Left lung (tissue), 14 donors: ENCODE measurements at places on chromosomes 5 and 9. TPM values are rescaled to one million over a fixed set of nuclear protein-coding genes. Genes with fewer than 3 reads are reported as not detected.

- DNase-seq, result no peak
Observed at GRCh38 chr5:64923151-64923685, 154.5 kb downstream of the CWC27 start.

Gene RNF208
- 6.0 TPM for polyA plus RNA-seq

- no peak for DNase-seq
Observed at GRCh38 chr5:82314964-82315758, 37.0 kb upstream of the RPS23 start.

DNA sequence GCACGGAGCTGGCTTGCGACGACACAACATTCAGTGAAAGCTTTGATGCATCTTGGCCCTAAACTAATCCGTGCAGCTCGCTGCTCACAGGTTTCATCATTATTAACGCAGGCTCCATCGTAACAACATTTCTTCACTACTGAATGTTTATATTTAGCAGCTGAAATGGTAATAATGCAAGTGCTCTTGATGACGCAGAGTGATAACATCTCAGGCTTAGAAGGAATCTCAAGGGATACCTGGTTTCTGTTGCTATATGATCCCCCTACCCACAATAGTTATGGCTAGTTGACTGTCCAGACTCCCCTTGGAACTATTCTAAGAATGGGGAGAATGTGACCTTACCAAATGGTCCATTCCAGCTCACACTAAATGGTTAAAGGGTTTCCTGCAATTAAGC lies 36.2 kb downstream of the C5 start:
- DNase-seq, result no peak

DNA sequence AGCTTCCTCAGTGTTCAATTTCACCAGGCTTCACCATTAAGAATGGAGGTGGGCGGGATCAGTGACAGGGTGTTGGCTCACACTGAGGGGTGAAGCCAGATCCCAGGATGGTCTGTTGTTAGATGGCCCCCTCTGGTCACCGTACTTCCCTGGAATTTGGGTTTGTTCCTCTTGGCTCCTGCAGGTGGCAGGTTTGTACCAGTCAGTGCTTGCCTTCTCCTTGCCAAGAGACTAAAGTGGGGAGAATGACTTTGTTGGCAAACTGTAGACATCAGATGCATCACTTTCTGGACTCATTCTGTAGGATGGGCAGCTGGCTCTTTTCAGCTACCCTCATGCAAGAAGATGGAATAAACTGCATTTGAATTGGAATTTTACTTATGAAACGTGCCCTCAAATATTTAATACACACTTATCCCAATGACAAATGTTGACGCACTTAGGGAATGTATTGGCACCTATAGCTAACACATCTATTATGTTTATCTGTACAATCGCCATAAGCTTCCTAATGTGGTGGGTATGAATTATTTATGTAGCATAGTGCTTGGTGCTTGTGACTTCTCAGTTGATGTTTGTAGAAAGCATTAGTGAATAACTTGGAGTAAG lies 31.4 kb upstream of the ANKRD55 start:
- no peak for DNase-seq

- DNase-seq, result no peak
Observed at GRCh38 chr5:107325866-107326265, 344.9 kb downstream of the EFNA5 start.

- no peak for DNase-seq
Observed at GRCh38 chr9:104604801-104605200, 626 bp downstream of the OR13C2 start.

DNA sequence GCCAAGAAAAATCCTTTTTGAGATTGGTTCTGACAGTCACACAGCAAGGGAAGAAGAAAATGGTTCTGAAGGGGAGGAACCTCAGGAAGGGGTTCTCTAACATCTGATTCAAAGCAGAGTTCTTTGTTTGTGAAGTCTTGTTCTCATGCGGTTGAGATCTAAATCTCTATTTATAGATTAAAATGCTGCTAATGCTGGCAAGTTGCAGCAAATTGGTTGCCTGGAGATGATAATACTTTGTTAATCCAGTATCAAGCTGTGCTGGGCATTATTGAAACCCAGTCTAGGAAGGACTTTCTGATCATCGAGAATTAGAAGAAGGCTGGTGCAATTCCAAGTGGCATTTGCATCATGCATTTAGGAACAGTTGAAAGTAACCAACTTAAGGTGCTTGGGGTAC lies 34.0 kb upstream of the SLC28A3 start:
- DNase-seq, result no peak

DNA sequence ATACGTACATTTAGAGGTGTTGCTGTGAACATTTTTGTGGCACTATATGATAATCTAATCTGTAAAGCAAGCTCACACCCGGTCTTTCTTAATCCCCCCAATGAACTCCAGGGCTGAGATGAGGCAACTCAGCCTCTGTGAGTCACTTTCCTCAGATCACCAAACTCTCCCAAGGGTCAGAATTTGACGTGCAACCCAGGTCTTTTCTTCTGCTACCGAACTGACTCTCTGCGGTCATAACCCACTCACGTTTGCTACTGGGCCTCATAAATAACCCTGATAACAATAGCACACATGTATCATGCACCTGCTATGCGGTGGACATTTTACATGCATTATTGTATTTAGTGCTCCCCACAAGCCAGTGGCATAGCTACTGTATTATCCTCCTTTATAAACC lies 153.1 kb downstream of the DROSHA start:
- no peak for DNase-seq

GRCh38 chr9:129962451-129962864 lies 80.5 kb downstream of the FNBP1 start:
- no peak for DNase-seq

GRCh38 chr5:67731886-67732285 lies 483.7 kb upstream of the PIK3R1 start:
- peak; percentile 64 for DNase-seq

DNA sequence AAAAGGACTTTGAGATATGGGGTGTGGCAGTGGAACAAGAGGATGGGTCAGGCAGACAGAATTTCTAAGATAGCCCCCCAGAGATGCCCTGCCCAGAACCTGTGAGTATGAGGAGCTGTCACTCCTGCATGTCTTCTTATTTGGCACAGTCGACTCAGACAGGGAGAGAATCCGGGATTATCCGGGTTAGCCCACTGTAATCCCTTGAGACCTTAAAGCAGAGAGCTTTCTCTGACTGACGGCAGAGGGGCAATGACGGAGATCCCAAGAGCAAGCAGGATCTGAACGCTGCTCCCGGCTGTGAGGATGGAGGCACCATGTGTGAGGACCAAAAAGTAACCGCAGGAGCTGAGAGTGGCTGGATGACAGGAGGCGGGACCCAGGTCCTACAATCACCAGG lies 8.8 kb upstream of the NHP2 start:
- DNase-seq, result no peak

Gene ACTL7B
- polyA plus RNA-seq, result not detected

Gene PCAT7
- polyA plus RNA-seq, result 1.1 TPM

- DNase-seq, result no peak
Observed at GRCh38 chr5:85225388-85225787, 840.7 kb upstream of the EDIL3 start.

DNA sequence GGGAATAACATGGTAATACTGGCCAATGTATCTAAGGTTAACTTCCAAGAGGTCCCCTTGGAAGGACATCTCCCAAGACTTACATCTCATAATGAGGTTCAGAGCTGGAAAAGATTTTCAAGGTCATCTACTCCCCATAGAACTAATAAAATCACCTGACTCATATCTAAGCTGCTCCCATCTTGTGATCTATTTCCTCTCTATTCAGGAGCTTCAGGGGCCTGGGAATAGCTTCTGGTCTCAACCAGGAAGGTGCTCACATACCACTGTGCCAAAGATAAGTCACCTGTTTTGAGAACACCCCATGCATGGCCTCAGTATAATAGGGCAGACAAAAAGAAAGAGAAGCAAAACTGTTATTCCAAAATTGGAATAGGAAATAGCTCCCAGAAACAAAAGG lies 74.2 kb downstream of the OXCT1 start:
- DNase-seq, result no peak

GRCh38 chr9:132163457-132163875 lies 1.6 kb downstream of the NTNG2 start:
- DNase-seq, result no peak

Gene HSPA9
- 213 TPM for polyA plus RNA-seq

Gene FBP2
- 2.6 TPM for polyA plus RNA-seq

DNA sequence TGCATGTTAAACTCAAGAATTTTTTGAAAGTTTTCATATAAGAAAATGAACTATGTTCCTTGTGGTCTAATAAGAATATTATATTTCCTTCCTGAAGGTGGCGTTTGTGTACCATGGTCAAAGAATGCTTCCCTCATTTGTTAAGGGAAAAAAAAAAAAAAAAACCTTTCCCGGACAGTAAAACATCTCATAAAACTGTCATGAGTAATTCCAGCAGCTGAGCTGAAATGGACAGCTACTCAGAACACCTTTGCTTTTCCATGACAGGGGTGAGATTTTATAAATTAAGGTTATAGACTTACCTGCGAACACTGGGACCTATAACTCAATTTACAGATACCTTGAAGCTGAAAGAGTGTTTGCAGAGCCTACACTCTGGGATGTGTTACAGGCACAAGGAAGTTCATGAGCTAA lies 113.2 kb upstream of the RANBP3L start:
- DNase-seq, result no peak

GRCh38 chr5:62289813-62290212 lies 16.2 kb upstream of the KIF2A start:
- no peak for DNase-seq

- DNase-seq, result no peak
Observed at GRCh38 chr5:33146881-33147280, 293.9 kb upstream of the TARS1 start.

DNA sequence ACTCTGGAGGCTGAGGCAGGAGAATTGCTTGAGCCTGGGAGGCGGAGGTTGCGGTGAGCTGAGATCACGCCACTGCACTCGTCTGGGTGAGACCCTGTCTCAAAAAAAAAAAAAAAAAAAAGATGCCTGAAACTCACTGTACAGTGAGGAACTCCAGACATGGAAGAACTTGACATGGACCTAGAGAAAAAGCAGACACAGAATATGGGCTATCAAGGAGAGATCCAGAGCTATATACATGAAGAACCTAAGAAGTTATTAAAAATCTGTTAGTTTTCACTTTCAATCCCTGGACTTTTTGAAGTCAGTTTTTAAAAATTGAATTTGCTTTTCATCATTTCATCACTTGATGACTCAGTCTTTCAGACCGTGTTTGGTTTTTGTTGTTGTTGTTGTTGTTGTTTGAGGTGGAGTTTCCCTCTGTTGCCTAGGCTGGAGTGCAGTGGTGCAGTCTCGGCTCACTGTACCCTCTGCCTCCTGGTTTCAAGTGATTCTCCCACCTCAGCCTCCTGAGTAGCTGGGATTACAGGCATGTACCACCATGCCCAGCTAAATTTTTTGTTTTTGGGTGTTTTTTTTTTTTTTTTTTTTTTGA lies 20.3 kb downstream of the PAIP2 start:
- DNase-seq, result no peak

DNA sequence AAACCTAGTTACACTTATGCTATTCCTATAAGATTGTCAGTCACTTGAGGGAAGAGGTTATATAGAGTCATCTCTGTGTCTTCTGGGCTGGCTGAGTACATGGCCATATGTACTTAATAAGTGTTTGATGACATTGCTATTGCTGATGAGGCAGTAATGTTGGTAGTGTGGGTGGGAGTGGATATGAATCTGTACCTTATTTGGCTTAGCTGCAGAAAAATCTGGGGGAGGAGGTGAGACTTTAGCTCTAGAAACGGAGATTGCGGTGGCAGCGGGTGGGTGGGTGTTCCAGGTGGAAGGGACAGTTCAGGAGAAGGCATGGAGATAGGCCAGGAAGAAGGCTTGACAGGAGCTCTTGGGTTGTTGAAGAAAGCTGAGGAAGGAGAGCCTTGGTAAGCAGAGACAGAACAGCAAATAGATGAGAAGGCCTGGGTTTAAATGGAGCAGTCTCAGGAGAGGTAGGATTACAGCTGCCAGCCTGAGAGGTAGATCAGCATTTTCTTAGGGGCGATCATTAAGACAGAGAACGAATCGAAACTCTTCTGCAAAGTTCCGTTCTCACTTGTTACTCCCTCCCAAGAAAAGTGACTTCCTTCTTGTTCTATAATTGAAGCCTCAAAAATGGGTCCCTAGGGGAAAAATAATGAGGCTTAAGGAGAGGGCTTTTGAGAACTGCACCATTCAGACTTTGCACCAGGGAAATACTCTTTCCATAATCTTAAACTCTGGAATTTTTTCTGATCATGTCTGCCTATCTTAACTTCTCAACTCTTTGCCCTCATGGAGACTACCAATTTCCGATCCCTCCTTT lies 160.5 kb downstream of the UNC13B start:
- no peak for DNase-seq

Gene PCDHGB3
- 2.8 TPM for polyA plus RNA-seq

- DNase-seq, result peak; percentile 64
Observed at GRCh38 chr9:76255781-76256455, 138.3 kb downstream of the RFK start.

DNA sequence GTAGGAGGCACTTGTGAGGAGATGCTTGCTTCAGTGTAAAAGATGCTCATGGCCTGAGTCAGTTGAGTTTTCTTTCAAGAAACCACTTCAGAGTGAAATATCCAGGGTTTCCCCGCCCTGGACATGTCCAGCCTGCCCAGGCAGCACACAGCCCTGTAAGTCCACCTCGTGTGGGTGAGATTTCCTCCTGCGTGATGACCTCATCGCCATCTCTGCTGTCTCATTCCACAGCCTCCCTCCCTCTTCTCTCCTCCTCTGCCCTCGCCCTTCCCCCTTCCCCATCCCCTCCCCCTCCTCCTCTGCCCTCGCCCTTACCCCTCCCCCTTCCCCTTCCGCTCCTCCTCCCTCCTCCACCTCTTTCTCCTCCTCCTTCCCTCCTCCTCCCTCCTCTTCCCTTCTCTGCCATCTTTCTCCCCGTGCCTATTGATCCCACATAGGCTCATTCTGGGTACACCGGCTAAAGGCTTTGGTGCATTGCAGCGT lies 34.0 kb upstream of the NCS1 start:
- no peak for DNase-seq

DNA sequence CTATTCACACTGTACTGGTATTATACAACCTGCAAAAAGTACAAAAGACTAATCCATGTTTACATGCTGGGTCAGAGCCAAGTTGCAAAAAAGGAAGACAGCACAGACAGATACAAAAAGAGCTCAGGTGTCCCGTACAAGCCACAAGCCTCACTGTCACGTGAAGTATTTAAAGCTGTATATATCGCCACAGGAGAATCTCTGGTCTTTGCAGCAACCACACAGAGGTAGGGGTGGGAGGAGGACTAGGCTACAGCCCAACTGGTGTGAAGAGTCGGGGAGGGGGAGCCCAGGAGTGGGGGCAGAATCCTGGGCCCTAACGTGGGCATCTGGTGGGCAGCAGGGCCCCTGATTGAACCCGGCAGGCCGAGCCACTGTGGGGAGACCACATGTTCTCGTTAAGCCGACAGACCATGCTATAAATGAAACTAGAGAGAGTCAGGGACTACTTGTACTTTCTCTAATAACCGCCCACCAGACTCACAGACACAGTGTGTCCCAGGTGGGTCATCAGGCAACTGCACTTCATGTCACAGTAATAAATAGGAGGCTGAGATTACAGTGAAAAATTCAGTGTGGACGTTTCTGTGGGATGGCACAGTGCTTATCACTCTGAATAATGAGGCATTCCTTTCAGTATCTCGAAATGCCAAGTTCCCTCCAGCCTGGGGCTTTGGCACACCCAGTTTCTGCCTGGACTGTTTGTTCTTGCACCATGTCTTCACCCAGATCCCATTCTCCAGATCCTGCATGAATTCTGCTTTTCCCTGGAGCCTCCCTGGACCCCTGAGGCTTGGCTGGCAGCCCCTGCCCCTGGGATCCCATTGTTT lies 79.3 kb upstream of the SH3PXD2B start:
- no peak for DNase-seq

GRCh38 chr9:136978073-136978864 lies 965 bp downstream of the PTGDS start:
- DNase-seq, result peak; percentile 78
